Right lobe of liver (tissue), 6 donors: ENCODE measurements at places on chromosomes 2 and 18. TPM values are rescaled to one million over a fixed set of nuclear protein-coding genes. Genes with fewer than 3 reads are reported as not detected.

- no peak for DNase-seq
These were observed 24.3 kb downstream of the WDSUB1 start for GRCh38 chr2:159262226-159262625.

GRCh38 chr2:227163998-227164762, at the start of the genes COL4A3 and COL4A4:
Gene COL4A3, plus strand, starts transcription at chr2:227164624. Its CDS starts 103 bp downstream, at chr2:227164727.
Gene COL4A4, minus strand, starts transcription at chr2:227164205. Its CDS starts 16,722 bp downstream, at chr2:227147483.
- DNase-seq, result peak; percentile 57

DNA sequence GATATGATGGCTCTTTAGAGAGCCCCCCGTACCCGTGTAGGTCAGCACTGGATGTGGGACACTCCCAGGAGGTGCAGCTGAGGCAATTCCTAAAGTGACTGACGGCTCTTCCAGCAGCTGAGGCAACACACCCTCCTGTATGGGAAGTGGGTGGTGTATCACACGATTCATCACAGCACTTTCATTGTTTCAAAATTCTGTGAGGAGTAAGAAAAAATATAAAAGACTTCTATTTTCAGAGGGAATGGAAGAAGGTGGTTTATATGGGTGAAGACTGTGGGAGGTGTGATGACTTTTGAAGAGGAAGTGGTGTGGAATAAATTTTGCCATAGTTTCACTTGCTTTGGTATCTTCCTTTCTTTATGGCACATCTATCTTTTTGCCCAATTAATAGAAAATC, 22.3 kb downstream of the QPCT start:
- no peak for DNase-seq

DNA sequence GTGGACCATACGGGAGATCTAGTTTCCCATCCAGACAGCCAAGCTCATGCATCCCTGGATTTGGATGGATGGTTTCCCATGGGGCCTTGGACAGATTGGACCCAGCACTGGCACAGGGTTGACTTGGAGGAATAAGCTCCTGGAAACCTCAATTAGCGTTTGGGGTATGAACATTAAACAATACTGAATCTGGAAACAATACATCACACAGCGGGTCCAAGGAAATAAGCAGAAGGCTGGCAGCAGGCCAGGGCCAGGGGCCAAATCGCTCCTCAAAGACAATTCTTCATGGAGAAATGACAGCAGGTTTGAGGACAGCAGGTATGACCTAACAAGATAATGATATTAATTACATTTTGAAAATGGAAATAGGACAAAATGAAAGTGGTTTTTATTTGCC, 540.6 kb downstream of the RIT2 start:
- no peak for DNase-seq

Gene CIB4
- not detected for total RNA-seq

- DNase-seq, result no peak
These were observed 68.0 kb downstream of the NPAS2 start for GRCh38 chr2:100887713-100888495.

DNA sequence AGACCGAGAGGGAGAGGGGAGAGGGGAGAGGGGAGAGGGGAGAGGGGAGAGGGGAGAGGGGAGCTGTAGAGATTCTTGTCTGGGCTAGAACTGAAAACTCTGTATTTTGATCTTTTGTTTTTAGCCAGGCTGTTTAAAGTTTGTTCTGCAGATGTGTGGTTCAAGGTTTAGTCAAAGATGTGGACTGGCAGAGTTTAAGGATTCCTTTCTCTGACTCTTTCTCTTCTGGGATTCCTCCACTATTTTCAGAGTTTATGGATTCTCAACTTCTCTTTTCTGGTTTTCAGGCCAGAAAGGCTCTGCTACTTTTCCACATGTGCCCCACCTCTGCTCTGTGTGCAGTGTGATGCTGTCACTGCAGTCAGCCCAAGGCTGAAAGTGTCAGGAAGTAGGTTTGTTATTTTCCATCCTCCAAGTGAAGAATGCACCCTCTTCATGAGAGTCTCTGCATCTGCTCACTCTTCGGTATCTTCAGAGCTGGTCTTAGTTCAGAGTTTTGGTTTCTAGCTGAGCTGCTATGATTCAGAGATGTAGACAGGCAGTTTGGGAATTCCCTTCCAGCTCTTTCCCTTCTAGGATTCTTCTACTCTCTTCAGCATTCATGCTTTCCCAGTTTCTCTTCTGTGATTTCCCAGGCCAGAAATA, 130.9 kb upstream of the SMAD7 start:
- no peak for DNase-seq

- DNase-seq, result no peak
These were observed 165.5 kb downstream of the TGIF1 start for GRCh38 chr18:3615374-3615985.

GRCh38 chr18:44627280-44627679, 53.4 kb upstream of the SETBP1 start:
- DNase-seq, result no peak

DNA sequence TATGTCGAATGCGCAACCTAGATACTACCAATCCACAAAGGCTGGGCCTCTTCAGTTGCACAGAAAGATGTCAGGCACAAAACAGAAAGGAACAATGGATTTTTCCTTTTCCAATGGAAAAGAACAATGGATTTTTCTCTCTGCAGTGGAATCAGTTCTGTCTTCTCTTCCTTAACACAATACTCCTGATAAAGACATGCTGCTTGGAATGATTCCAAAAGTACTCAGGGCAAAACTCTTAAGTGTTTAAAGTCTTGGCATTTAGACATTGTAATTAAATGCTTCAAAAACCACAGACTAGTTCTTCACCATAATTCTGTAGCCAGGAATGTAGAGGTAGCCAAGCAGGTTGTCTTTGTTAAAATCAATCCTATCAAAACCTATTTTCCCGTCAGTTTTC, 46.7 kb upstream of the FLACC1 start:
- DNase-seq, result no peak

DNA sequence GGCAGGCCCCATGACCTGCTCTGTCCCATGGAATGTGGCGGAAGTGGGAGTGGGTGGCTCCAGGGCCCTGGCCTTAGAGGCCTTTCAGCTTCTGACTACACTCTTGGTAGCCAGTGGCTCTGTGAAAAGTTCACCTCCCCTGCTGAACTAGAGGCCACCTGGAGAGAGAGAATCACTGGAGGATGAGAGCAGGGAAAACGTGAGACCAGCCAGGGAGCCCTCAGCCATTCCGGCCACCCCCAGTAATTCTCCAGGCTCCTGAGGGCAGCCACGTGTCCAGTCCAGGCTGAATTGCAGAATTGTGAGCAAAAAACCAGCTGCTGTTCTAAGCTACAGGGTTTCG, 10.5 kb downstream of the COLEC12 start:
- no peak for DNase-seq

Gene COPS8
- 17.2 TPM for total RNA-seq

Gene CD302
- 114 TPM for total RNA-seq

Gene ARHGEF4
- total RNA-seq, result not detected

- DNase-seq, result no peak
These were observed 74.6 kb upstream of the GALNT5 start for GRCh38 chr2:157182834-157183396.

Gene SLC20A1
- 29.3 TPM for total RNA-seq

- DNase-seq, result no peak
These were observed 29.2 kb downstream of the PARD3B start for GRCh38 chr2:204574486-204574885.

- DNase-seq, result peak; percentile 85
These were observed 282.5 kb upstream of the MYT1L start for GRCh38 chr2:2613279-2614199.

Gene KDSR
- 41.0 TPM for total RNA-seq

Gene CCL20
- total RNA-seq, result 0.88 TPM

Gene STPG4
- total RNA-seq, result not detected

Gene WDR75
- 11.0 TPM for total RNA-seq

DNA sequence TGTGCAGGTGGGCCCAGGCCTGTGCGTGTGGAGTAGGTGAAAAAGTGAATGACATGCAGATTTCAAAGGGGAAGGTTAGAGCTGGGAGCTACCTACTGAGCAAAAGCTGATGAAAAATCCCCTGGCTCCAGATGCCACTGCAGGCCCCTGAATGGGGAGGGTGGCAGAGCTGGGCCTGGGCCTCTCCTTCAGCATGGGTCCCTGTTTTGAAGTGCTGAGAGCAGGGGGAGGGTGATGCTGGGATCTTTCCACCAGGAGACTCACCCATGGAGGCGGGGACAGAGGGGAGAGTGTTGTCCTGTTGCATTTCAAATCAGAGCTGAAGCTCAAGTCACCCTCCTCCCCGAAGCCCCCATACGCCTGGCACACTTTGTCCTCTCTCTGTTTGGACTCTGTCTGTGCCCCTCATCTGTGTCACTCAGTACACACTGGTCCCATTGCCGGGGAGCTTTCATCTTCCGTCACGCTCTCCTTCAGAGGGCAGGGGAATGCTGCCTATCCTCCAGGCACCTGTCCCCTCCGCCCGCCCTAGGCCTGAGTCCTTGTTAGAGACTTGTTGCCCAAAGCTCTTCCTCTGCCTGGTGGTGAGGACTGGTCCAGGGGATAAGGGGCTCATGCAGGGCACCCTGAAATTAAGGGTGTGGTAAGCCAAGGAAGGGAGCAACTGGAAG, 206.6 kb downstream of the HAUS1 start:
- DNase-seq, result no peak

GRCh38 chr2:59744436-59744835, 809.0 kb downstream of the BCL11A start:
- DNase-seq, result no peak

DNA sequence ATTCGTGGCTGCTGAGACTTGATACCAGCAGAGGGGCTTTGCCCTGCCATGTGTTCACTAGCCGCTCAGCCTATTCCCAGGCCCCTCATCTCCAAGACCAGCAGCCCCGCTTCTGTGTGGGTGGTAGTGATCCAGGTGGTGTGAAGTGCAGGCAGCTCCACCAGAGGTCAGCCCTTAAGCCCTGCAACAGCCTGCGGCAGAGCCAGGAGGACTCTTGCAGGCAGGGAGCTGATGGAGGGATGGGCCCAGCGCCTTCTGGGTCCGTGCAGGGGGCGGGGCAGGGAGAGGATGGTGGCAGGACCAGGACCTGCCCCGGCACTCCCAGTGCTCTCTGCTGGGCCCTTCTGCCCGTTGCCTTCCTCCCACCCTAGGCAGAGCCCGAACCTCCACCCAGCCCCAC, 162.0 kb downstream of the SH3BP4 start:
- DNase-seq, result no peak

DNA sequence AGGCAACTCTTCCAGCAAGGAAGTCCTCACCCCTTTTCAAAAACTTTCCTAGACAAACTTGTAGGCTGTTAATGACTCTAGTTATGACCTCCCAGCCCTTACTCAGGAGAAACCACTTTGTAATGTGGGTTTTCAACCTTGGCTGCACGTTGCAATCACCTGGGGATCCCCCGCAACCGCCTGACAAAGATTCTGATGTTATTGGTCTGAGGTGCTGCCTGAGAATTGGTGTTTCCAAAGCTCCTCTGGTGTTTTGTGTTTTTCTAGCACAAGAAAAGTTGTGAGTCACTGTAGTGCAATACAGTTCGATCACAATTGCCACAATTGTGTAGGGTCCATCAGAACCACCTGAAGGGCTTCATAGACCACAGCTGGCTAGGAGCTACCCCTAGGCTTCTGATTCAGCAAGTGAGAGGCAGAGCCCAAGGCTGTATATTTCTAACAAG, 121.6 kb downstream of the SP100 start:
- no peak for DNase-seq

- no peak for DNase-seq
These were observed 130.0 kb downstream of the SH3RF3 start for GRCh38 chr2:109258905-109259540.

- no peak for DNase-seq
These were observed 40.6 kb downstream of the FASTKD2 start for GRCh38 chr2:206805887-206806607.

- no peak for DNase-seq
These were observed 8.6 kb upstream of the ANO7 start for GRCh38 chr2:241179899-241180298.

- no peak for DNase-seq
These were observed 37.1 kb downstream of the BOK start for GRCh38 chr2:241595600-241596140.

DNA sequence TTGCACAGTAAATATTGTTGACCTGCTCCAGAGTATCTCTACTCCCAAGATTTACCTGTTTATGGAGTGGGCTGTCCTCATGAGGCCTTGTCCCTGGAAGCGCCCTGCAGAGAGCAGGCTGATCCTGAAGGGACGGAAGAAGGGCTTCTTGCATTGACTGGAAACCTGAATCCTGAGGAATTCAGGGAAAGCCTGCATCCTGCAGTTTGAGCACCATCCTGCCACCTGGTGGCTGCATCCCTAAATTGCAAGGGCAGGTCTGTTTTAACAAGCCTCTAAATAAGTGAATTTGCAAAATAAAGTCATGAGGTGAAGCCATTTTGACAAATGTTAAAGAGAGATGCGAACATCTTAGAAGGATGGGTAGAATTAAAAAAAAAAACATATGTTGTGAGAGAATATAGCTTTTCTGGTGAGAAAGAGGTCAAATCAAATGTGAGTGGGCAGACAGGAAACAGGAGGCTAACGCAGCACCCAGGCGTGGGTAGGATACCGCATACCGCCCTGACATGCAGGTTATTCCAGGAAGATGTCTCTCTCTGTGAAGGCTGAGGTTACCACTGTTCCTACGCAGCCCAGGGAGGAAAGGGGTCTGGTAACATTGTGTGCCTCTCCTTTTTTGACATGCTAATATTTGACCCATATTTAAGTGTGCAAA, 754.9 kb downstream of the RNF144A start:
- DNase-seq, result peak; percentile 45

Gene PMAIP1
- 0.51 TPM for total RNA-seq

GRCh38 chr2:189580658-189581353, at the start of gene SLC40A1:
Gene SLC40A1, minus strand, starts transcription at chr2:189580786. Its CDS starts 326 bp downstream, at chr2:189580460.
- peak; percentile 93 for DNase-seq

- no peak for DNase-seq
These were observed 69.9 kb upstream of the PSME4 start for GRCh38 chr2:54040685-54041084.

GRCh38 chr2:191899410-191899809, 52.5 kb upstream of the CAVIN2 start:
- no peak for DNase-seq

- DNase-seq, result no peak
These were observed 36.6 kb downstream of the TIMM21 start for GRCh38 chr18:74184875-74185274.

GRCh38 chr2:232273903-232274643, 104.5 kb upstream of the ALPP start:
- DNase-seq, result no peak

GRCh38 chr2:6929196-6929819, 12.1 kb downstream of the RNF144A start:
- DNase-seq, result no peak

Gene NT5C1B
- total RNA-seq, result not detected

Gene C2orf74
- 10.2 TPM for total RNA-seq

DNA sequence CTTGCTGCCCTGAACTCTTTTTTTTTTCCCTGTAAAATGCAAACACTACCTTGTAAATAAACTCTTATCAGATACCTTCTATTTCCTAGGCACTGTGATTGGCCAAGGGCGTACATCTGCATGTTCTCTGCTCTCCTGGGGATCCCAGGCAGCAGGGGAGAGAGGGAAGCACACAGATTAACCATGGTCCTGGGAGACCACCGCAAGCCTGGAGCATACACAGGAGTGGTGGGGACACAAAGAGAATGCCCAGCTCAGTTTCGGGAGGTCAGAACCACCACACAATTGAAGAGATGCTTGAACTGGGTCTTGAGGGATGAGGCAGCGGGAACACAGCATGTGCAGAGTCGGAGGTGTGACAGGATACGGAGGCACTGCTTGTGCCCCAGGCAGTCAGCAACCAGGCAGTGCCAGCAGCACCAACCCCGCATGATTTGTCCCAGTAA, 2.1 kb downstream of the GREB1 start:
- no peak for DNase-seq

Gene VIL1
- 7.2 TPM for total RNA-seq
